ENCODE measurements at places on chromosomes 2 and 18.
A peak's percentile ranks its signal among the peaks of the same experiment; 100 is the strongest.

DNA sequence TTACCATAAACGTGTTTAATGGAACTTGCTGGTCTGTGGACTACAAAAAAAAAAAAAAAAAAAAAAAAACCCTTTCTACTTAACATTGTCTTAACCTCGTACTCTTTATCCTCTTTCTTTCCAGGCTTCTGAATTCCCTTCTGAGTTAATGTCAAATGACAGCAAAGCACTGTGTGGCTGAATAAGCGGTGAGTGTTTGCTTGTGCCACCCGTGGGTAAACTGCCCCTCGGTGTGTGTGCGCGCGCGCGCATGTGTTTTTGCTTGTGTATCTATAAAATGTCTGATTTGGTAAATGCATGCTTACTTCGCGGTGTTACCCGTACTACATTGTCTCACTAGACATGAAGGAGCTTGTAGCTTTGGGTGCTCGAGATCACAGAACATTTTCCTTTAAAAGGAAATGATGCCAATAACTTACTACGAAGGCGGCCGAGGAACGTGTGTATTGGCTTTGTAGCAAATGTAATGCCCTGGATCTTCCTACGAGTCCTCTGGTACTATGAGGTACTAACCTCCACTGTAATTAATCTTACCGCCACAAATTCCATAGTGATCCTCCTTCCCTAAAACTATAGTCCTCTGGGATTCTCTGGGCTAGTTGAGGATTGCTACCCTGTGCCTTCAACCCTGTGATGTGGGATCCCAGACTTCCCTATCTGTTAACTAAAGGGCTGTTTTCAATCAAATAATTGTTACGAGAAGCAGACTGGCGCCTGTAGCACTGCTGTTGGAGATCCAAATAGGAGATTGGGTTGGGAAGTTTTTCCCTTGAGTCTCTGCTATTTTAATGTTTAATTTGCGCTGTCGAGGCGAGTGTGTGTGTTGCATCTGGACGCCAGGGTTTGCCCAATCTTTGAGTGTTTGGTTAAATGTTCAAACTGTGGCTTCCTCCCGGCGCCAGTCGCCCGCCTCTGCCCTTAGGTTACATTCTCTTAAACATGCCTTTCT lies 1.1 kb downstream of the ID2 start:
- peak; percentile 51 for DNase-seq

- no peak for DNase-seq
These were observed 240.5 kb downstream of the MREG start for GRCh38 chr2:215772634-215773563.

DNA sequence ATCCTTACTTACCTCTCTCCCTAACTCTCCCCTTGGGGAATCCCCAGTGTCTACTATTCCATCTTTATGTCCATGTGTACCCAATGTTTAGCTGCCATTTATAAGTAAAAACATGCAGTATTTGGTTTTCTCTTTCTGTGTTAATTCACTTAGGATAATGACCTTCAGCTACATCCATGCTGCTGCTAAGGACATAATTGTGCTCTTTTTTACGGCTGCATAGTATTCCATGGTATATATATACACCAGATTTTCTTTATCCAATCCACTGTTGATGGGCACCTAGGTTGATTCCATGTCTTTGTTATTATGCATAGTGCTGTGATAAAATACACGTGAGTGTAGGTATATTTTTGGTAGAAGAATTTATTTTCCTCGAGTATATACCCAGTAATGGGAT lies 24.3 kb upstream of the RIOK3 start:
- no peak for DNase-seq

- DNase-seq: no peak
These were observed 208.5 kb downstream of the GRB14 start for GRCh38 chr2:164412831-164413230.

- no peak for DNase-seq
These were observed 130.6 kb downstream of the AKAIN1 start for GRCh38 chr18:5066380-5066977.

GRCh38 chr2:70261501-70261900 lies 3.6 kb downstream of the PCYOX1 start:
- DNase-seq: no peak

GRCh38 chr2:227407591-227408151 lies 19.9 kb upstream of the SCYGR1 start:
- DNase-seq: no peak

GRCh38 chr2:66822186-66822585 lies 387.3 kb downstream of the MEIS1 start:
- no peak for DNase-seq

- no peak for DNase-seq
These were observed 22.1 kb upstream of the CCDC150 start for GRCh38 chr2:196617430-196617829.

GRCh38 chr18:31430072-31430471 lies 17.5 kb upstream of the DSG3 start:
- DNase-seq: no peak

- DNase-seq: no peak
These were observed 89.9 kb upstream of the LTBP1 start for GRCh38 chr2:32856891-32857290.

Data from T-cell (primary cell).